A172 (cell line): ENCODE measurements at places on chromosomes 6 and 20. TPM values are rescaled to one million over a fixed set of nuclear protein-coding genes. Genes with fewer than 3 reads are reported as not detected.

Gene HLA-DQB2
- not detected in 2 replicates for total RNA-seq

Gene HLA-DQA1
- not detected in 2 replicates for total RNA-seq

Gene ASIP
- total RNA-seq: not detected in 2 replicates

Gene WDR27
- total RNA-seq: 13.0 and 13.6 TPM in 2 replicates

Gene FHL5
- total RNA-seq: not detected in 2 replicates

Gene COX7A2
- 348 and 469 TPM in 2 replicates for total RNA-seq

Gene RNF144B
- total RNA-seq: 0.60 and 1.3 TPM in 2 replicates

Gene LHFPL5
- total RNA-seq: not detected in 2 replicates

Gene OR12D1
- not detected in 2 replicates for total RNA-seq

Gene DACT2
- total RNA-seq: not detected in 2 replicates

Gene CTCFL
- not detected in 2 replicates for total RNA-seq

Gene NNAT
- total RNA-seq: not detected in 2 replicates

Gene TMC2
- total RNA-seq: not detected in 2 replicates

Gene CST2
- not detected in 2 replicates for total RNA-seq

Gene MRAP2
- total RNA-seq: 0.86 and 1.1 TPM in 2 replicates

Gene OXT
- not detected in 2 replicates for total RNA-seq

Gene GNMT
- 0.24 TPM in 1 of 2 replicates, not detected in the other for total RNA-seq

Gene LTA
- not detected in 2 replicates for total RNA-seq

Gene OR2H2
- not detected in 2 replicates for total RNA-seq

Gene HLA-DPA1
- 0.31 and 0.34 TPM in 2 replicates for total RNA-seq

Gene SLC17A9
- total RNA-seq: not detected in 2 replicates

Gene FGD2
- total RNA-seq: not detected in 2 replicates

Gene SEMG1
- total RNA-seq: not detected in 2 replicates

Gene MUCL3
- 0.43 TPM in 1 of 2 replicates, not detected in the other for total RNA-seq

Gene TRERF1
- total RNA-seq: 3.4 and 3.5 TPM in 2 replicates

Gene C6orf52
- 15.2 and 16.5 TPM in 2 replicates for total RNA-seq

Gene LRFN2
- not detected in 2 replicates for total RNA-seq

Gene ZNF133
- total RNA-seq: 16.6 and 18.1 TPM in 2 replicates

Gene ANKRD66
- not detected in 2 replicates for total RNA-seq

Gene CASS4
- total RNA-seq: not detected in 2 replicates

Gene LY6G5C
- total RNA-seq: not detected in 2 replicates

Gene SLC32A1
- total RNA-seq: not detected in 2 replicates

Gene GLYATL3
- not detected in 2 replicates for total RNA-seq

Gene TUBB2B
- total RNA-seq: 13.0 and 17.1 TPM in 2 replicates

Gene ALDH8A1
- 0.69 and 0.77 TPM in 2 replicates for total RNA-seq

Gene CPXM1
- not detected in 2 replicates for total RNA-seq

Gene PBOV1
- not detected in 2 replicates for total RNA-seq
